ENCODE measurements at places on chromosomes 3 and 15. TPM values are rescaled to one million over a fixed set of nuclear protein-coding genes. Genes with fewer than 3 reads are reported as not detected.

DNA sequence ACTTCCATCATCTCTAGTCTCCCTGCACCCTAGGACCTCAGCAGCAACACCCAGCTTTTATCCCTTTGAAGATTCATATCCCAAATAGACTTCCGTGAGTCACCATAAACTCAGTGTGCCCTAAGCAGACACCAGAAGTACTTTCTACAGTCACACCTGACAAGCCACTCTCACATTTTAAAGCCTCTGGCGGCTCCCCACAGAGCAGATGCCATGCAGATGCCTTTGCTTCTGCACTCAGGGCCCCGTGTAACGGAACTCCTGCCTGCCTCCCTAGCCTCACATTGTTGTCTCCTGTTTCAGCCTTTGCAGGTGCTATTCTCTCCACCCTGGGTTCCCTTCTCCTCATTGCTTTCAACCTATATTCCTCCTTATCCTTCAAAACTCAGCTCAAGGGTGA, 155.5 kb upstream of the SLC24A5 start:
- DNase-seq = no peak

CCR8 gene
- 7.9 TPM for total RNA-seq

- no peak for DNase-seq
Observed at GRCh38 chr3:123072564-123072963, 5.7 kb downstream of the PDIA5 start.

DNA sequence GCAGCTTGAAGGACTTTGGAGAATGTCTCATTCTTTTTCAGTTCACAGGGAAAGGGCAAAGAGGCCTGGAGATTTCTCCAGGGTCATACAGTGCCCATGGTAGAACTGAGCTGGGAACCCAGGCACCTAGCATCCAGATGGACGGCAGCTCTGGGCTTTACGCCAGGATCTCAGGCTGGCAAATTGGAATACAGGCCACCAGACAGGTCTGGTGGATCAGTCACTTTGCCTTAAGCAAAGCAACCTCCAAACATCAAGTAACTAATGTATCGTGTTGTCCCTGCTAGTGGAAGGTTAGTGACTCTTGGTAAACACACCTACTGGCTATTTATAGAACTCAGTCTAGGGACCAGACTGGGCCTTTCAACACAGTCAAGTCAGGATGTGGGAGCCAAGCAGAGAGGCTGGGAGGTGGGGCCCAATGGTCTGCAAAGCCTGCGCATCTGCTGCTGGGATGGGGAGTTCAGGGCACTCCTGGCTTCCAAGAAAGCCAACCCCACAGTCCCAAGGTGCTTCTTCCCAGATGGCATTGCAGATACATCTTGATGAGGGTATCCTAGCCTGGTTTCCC, 30.2 kb downstream of the RPLP1 start:
- no peak for DNase-seq

- no peak for DNase-seq
Observed at GRCh38 chr3:62173939-62174515, 199.3 kb downstream of the FEZF2 start.

DNA sequence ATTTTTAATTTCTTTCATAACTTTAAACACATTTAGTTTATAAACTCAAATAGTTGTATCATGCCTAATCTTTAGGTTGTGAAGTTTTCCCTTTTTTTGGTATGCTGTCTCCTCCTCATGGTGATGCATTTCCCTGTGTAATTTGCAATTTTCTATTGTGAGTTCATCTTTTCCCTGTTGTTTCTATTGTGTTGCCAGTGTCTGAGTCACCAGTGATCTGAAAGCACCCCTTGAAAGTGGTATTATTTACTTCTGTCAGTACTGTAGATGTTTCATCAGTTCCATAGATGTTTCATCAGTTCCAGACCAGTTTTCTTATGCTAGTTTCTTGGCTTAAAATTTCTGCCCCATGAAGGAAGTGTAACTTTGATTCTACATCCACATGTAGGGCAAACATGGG, 80.6 kb downstream of the OXSM start:
- no peak for DNase-seq

- no peak for DNase-seq
Observed at GRCh38 chr15:64229129-64229724, 66.4 kb upstream of the PPIB start.

- no peak for DNase-seq
Observed at GRCh38 chr3:113124256-113124830, 87.0 kb upstream of the BOC start.

SLC38A3 gene
- total RNA-seq = not detected

DNA sequence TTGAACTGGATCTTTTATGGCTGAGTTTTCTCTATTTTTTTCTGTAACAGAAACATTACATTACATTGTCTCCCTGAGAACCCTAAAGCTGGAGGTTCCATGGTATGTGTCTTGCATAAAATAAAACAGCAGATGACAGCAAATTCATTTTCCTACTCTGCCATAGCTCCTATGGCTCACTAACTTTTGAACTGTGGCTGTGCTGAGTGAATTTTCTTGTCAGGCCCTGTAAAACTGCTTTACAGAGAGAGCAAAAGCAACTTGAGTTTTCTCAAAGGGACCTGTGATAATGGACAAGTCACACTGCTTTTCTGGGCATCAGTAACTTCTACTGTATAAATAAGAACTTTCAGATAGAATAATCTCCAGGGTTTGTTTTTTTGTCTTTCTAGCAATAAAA, 129.9 kb upstream of the TSC22D2 start:
- no peak for DNase-seq

GRCh38 chr3:50358911-50359759, at the start of gene TMEM115:
Gene TMEM115 (minus strand): TSS chr3:50359521. CDS start chr3:50359063, 458 bp downstream.
- DNase-seq = peak; percentile 96

IQCF5 gene
- total RNA-seq = not detected

- no peak for DNase-seq
Observed at GRCh38 chr3:151839313-151839631, 25.4 kb downstream of the AADAC start.

GRCh38 chr3:71069797-71070196, 513.7 kb downstream of the FOXP1 start:
- DNase-seq = peak; percentile 74

DNA sequence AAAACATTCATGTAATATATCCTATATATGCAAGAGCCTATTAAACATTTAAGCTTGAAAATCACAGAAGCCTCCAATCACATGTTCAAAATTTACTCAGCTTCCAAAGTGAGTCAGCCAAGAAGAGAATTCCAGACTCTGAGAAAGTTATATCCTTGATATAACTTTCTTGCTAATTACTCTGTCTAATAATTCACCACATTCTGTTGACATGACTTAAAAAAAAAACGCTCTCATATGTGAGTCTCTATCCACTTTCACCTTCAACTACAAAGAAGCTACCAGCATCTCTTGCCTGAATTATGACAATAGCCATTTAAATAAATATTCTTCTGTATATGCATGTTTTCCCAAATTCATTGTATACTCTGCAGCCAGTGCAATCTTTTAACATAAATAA, 1116.3 kb upstream of the CADM2 start:
- no peak for DNase-seq

DNA sequence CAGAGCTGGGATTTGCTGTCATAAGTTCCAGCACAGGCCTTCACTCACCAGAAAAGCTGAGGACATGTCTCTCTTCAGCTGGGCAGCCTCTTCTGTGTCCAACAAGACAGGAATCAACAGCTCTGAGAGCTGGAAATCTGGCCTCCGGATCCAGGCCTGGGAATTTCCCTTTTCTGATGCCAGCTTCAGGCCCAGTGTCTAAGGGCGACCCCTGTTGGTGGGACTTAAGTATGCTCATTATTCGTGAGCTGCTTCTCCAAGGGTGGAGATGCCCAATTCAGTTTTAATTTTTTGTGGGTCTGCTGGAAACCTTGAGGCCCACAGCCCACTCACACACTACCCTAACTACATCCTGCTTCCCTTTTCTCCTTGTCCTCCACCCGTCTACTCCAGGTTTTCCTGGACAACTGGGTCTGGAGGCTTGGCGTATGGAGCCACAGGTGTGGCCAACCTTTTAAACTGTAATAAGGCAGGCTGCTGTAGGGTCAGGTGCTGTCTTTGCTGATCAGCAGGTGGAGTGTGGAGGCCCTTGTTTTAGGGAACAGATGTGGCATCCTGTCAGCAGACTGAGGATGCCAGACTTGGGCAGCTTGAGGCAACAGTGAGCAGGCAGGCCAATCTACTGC, 2.6 kb upstream of the CEMIP start:
- DNase-seq = peak; percentile 59

GRCh38 chr3:56611364-56611763, 54.4 kb downstream of the CCDC66 start:
- no peak for DNase-seq

GRCh38 chr15:67305506-67305905, 50.9 kb downstream of the IQCH start:
- no peak for DNase-seq

DNA sequence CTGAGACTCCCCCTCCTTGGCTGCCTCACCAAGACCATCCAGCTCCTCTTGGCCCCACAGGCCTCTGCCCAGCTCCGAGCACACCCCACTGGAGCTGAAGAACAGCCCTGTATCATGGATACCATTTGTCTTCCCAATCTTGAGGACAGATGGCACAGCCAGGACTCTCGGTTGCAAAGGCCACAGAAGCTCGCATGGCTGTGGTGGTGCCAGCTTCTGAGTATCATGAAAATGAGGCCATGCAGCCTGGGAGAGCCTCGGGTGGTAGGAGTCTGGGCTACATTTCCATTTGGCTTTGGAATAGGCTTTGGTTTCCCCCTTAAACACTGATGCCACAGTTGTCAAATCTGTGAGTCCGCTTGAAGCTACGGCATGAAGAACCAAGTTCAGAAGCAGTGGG, 106.6 kb downstream of the SEMA5B start:
- DNase-seq = no peak

- no peak for DNase-seq
Observed at GRCh38 chr15:65927545-65927944, 58.3 kb downstream of the RAB11A start.

DNA sequence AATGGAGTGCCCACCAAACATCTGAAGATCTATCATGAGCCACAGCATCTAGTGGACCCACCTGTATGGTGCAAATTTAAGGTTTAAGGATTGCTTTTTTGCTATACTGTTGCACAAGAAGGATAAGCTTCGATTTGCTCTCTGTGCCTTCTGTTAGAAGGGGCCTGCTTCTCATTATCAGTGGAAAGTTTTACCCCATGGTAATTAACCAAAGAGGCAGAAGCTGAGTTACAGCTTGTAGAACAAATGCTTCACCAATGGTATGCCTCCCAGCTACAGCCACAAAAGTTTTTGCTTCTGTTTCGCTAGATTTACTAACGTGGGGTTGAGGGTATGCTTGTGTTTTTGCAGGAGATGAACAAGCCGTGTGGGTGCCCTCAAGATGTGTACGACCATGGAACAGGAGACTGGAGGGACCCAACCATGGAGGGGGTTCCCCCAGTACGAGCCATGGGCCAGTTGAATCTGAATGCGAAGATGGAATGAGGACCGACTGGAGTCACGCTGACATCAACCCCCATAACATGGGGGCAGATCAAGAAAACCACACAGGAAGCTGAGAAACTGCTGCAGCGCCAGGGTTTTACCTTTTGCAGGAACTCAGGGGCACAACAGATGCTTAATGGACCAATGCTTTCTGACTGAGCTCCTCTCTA, 43.5 kb downstream of the ACAD9 start:
- DNase-seq = peak; percentile 57

DNA sequence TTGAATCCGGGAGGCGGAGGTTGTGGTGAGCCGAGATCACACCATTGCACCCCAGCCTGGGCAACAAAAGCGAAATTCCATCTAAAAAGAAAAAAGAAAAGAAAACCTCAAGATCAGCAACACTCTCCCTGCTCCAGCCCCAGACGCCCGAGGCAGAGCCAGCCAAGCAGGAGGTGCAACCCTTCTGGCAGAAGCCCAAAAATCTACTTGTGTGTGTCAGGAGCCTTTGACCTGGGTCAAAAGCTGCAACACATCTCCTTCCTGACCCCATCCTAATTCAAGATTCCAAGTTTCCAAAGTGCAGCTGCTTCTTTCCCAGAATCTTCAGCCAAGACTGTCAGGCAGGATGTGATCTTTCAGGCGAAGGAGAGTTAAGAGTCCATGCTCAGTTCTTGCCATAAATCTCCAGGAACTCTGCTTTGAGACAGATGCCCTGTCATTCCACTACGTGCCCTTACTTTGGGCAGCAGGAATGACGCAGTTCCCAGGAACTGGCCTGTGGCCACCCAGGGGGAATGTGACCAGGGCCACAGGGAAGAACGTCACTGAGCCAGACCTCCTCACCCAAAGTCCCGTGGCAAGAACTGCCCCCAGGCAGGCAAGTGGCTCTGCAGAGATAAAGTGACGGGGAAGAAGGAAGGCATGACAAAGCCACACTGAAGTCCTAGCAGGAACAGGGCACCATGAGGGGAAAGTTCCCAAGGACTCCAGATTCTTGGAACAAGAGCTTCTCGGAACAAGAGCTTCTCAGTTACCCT, 39.4 kb downstream of the SH3BP5 start:
- no peak for DNase-seq

- DNase-seq = no peak
Observed at GRCh38 chr3:194447657-194448056, 39.1 kb downstream of the ATP13A3 start.

DNA sequence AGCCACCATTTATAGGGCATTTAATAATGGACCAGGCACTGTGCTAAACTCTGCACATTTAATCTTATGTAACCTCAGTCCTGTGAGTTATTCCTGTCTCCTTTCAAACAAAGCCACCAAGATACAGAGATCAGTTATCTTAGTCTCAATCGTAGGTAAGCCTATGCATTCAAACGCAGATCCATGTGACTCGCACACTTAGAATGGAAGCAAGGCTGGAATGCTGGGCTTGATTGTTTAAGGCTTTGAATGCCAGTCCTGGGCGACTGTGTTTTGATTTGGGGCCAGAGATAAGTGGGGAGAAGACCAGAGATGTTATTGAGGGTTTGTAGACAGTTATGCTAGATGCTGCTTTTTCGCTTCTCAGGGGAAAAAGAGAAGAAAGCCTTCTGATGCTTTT, 22.2 kb downstream of the MED12L start:
- no peak for DNase-seq

Measured in activated CD4-positive, alpha-beta memory T cell treated with anti-CD3 and anti-CD28 coated beads, Interleukin-2, amount 10 ng/mL, durations not matched to agents 7 days and 5 days (primary cell).